ENCODE measurements at places on chromosomes 16 and 17.

DNA sequence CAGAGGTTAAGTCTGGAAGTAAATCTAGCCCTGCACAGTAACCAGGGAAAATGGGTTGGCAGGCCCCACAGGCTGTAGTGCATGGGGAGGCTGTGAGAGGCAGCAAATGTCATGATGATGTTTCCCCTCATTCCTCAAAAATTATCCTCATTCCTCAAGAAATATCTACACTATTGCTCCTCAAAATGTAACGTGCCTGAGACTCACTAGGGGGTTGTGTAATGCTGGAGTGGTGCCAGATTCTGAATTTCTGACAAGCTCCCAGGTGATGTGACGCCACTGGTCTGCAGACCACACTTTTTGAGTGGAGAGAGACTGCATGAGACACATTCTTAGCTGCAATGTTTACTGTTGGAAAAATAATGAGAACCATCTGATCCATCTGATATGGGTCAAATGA is 1.2 kb upstream of the MPP3 start:
- no peak for DNase-seq

- DNase-seq: no peak
These were observed 27.4 kb upstream of the NAGLU start for GRCh38 chr17:42508426-42509165.

GRCh38 chr17:80262291-80262690 is 1.6 kb downstream of the RNF213 start:
- DNase-seq: no peak

- DNase-seq: no peak
These were observed at the start of gene TGFB1I1 for GRCh38 chr16:31471875-31472708. Gene TGFB1I1 (plus strand): TSS chr16:31472152. CDS start chr16:31472189, 37 bp downstream.

DNA sequence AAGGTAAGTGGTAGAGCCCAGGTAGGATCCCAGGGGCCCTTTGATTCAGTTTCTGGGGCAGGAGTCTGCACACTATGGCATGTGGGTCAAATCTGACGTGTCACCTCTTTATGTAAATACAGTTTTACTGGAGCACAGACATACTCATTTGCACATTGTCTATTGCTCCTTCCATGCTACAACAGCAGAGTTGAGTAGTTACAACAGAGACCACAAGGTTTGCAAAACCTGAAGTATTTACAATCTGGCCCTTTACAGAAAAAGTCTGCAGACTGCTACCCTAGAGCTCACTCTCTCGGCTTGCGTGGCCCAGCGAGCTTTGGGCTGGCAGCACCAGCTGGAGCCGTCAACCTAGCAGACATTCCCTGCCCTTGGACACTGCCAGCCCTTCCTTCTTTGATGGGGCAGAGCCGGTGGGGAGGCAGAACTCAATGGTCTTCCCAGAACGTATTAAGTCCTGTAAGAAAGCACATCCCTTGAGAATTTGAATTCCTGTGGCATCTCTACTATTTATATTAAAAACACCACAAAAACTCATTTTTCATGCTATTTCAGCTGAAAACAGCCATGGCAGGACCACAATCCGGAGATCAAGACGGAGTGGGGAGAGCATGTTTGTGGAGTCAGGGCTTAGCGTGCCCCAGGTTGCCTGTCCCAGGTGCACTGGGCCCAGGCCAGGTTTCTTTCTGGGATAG is 133.1 kb upstream of the NUDT7 start:
- DNase-seq: no peak

- no peak for DNase-seq
These were observed 13.9 kb downstream of the MAP2K6 start for GRCh38 chr17:69428252-69428980.

- peak; percentile 77 for DNase-seq
These were observed 49.1 kb upstream of the SLC25A19 start for GRCh38 chr17:75338335-75338734.

GRCh38 chr17:76327696-76328095 is 19.6 kb upstream of the QRICH2 start:
- DNase-seq: peak; percentile 49

GRCh38 chr17:9837551-9838471 is 12.1 kb downstream of the GLP2R start:
- DNase-seq: no peak

- no peak for DNase-seq
These were observed 3.5 kb downstream of the CLTC start for GRCh38 chr17:59623151-59623550.

GRCh38 chr16:30555315-30556124 is 2.7 kb downstream of the ZNF764 start:
- DNase-seq: no peak

GRCh38 chr17:4827399-4827798 is 5.7 kb upstream of the MINK1 start:
- DNase-seq: no peak

DNA sequence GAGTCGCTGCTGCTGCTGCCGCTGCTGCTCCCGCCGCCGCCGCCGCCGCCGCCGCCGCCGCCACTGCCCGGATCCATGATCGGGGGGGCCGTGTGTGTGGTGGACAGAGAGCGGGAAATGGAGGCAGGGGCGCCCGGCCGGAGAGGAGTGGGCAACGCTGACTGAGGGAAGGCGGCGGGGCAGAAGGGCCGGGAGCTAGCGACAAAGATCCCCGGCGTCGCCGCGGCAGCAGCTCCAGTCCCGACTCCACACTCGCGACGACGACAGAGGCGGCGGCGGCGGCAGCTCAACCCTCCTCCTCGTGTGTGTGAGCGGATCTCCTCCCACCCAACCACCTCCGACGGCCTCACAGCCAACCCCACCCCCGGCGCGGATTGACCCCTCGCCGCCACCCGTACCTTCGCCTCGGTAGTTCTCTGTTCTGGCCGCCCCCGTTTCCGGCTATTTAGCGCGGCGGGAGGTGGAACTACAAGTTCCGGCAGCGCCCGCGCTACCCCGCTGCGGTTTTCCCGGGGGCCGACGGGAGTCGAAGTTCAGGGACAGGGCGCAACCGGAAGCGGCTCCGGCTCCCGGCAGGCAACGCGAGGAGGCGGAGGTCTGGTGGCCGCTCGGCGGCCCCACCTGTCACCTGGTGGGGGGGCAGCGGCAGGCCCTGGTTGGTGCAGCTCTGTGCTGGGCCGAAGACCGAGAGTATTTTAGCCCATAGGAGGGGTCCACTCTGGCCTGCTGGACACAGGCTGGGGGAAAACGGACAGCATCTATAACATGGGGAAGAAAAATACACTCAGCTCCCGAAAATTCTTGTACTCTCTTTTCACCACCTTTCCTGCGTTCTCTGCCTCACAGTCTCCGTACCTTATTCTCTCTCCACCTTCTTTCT is at the start of gene GSPT1:
Gene GSPT1, minus strand, starts transcription at position 313 of the 880 bp plus-strand sequence. Its CDS starts 236 bp downstream, at position 77.
- DNase-seq: peak; percentile 94

- DNase-seq: no peak
These were observed 79.4 kb downstream of the CCDC182 start for GRCh38 chr17:57665696-57666095.

GRCh38 chr17:77829843-77830799 is 128.4 kb upstream of the TNRC6C start:
- no peak for DNase-seq

DNA sequence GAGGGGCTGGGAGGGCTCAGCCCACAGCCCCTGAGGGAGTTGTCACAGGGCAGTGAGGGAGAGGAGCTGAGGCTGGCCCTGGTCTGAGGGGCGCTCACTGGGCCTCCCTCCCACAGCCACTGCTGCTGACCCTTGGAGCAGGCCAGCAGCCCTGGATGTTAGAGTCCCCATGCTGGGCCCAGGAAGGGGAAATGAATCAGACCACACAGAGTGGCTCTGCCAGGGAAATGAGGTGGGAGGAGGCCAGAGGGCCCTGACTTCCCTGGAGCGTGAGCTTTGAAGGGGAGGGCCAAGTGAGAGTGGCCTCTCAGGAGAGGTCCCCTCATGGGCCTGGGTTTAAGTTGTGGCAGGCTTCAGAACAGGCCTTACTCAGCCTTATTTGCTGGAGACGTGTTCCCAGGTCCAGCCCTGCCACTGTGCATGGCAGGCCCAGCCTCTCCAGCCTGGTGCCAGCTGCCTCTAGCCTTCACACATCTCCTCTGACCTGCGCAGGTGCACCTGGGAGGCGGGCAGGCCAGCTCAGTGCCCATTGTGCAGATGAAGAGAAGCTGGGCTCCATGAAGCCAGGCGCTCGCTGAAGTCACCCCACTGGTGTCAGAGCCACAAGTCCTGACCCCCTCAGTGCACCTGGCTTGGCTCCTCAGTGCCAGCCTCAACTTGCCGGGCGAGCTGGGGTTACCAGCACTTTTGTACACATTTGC is 15.4 kb downstream of the GPT2 start:
- no peak for DNase-seq

- DNase-seq: peak; percentile 34
These were observed 192.4 kb upstream of the GSE1 start for GRCh38 chr16:85420501-85421337.

- no peak for DNase-seq
These were observed 532.3 kb downstream of the CDH13 start for GRCh38 chr16:83159049-83159448.

GRCh38 chr17:28925912-28926365 is 23.1 kb upstream of the DHRS13 start:
- DNase-seq: peak; percentile 89

DNA sequence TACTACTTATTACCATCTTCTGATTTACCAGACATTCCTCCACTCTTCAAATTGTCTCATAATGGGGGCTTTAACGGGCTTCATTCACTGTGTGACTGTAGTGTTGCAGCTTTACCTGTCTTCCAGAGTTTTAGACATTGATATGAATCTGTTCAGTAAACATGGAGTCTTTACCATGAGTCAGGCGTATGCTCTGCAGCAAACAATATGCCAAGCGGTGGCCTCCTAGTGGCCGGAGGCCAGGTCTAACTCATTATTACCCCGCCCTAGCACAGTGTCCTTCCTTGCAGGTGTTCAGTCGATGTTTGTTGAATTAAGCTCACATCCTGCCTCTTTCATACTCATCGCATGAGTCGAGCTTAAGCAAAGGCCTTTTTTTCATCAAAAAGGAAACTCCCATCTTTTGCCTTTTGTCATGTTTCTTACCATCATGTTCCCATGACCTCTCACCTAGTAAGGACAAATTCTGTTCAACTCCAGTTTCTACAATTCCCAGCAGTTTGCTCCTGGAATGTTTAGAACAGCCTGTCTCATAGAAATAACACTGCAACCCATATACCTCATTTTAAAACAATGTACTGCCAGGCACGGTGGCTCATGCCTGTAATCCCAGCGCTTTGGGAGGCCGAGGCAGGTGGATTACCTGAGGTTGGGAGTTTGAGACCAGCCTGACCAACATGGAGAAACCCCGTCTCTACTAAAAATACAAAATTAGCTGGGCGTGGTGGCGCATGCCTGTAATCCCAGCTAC is 39.4 kb downstream of the TUBD1 start:
- DNase-seq: no peak

- no peak for DNase-seq
These were observed 10.9 kb upstream of the HS3ST6 start for GRCh38 chr16:1929105-1929504.

- DNase-seq: no peak
These were observed 961 bp downstream of the FGF11 start for GRCh38 chr17:7440113-7440833.

DNA sequence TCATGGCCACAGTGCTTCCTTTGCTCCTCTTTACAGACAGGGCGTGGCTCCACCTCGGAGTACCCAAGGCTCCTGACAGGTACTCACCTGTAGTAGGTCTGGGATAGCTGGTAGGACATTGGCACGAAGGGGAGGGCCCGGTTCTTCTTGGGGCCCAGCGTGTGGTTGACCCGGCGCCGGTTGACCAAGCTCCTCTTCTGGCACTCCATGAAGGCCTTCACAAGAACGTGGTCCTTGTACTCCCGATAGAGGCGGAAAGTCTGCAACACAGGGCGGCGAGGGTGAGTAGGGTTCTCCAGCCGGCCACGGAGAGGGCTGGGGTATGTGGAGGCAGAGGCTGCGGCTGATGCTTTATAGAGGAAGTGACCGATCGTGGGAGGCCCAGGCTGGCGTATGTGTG is 69.7 kb downstream of the IL21R start:
- DNase-seq: no peak

GRCh38 chr16:2827831-2828520 is 2.1 kb upstream of the ZG16B start:
- DNase-seq: no peak

DNA sequence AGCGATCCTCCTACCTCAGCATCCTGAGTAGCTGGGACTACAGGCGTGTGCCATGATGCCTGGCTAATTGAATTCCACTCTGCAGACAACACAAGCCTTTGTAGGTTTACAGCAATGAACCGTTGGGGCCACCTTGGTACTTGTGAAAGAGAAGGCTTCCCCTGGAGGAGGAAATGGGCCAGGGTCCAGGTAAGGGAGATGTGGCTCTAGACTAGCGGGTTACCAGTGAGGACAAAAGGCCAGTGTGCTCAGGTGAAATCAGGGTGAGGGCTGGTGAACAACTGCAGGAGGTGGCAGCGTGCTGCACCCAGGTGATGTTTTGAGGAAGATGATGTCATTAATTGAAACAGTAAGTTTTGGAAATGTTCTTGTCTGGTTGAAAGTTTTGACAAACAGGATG is 6.7 kb downstream of the SDR42E1 start:
- DNase-seq: no peak

- no peak for DNase-seq
These were observed 7.3 kb downstream of the TNRC6A start for GRCh38 chr16:24736758-24737157.

DNA sequence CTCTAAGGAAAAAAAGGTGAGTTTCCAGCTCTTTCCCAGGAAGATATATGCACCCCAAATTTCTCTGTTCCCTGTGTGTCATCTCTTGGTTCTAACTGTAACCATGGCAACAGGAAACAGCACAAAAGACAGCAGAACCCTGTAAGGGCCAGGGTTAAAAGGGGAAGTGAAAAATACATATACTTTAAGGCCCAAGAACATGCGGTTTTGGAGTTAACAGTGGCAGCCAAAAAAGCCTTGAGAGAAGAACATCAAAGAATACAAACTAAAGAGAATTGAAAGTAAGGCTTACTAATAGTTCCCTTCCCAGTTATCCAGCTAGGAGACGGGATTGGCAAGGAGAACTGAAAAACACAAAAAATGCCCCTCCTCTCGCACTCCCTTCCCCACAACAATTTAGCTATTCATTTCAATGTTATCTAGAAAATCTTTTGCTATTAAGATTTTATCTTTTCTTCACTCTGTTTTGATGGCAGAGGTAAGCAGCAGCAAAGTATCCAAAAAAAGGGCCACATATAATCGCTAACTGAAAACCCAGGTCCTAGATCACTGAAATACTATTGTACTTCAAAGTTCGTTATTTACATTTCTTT is 1.5 kb downstream of the SPOP start:
- peak; percentile 99 for DNase-seq

DNA sequence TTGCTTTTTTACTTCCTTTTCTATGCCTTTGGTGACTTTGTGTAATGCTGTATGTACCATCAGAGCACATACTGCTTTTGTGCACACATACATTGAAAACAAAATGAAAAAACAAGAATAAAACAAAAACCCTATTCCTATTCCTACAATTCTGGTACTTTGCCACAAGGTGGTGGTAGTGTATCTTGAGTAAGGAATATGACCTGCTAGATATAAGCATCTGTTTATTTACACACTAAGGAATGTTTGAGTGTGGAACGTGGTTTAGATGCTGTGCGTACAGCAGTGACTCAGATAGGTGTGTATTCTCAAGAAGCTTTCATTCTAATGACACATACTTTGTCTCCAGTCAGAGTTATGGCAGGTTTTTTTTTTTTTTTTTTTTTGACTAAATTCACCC is 606.2 kb downstream of the WWOX start:
- DNase-seq: peak; percentile 22

GRCh38 chr17:69876757-69877156 is 198.3 kb upstream of the KCNJ16 start:
- no peak for DNase-seq
